Pulmonary artery endothelial cell (primary cell): ENCODE measurements at places on chromosomes 5 and 9. TPM values are rescaled to one million over a fixed set of nuclear protein-coding genes. Genes with fewer than 3 reads are reported as not detected.
A peak's percentile ranks its signal among the peaks of the same experiment; 100 is the strongest.

- no peak for DNase-seq
These were observed 699.9 kb upstream of the MEF2C start for GRCh38 chr5:89582768-89583339.

KCNMB1 gene
- total RNA-seq, result 0.35 and 0.86 TPM in 2 replicates

DNA sequence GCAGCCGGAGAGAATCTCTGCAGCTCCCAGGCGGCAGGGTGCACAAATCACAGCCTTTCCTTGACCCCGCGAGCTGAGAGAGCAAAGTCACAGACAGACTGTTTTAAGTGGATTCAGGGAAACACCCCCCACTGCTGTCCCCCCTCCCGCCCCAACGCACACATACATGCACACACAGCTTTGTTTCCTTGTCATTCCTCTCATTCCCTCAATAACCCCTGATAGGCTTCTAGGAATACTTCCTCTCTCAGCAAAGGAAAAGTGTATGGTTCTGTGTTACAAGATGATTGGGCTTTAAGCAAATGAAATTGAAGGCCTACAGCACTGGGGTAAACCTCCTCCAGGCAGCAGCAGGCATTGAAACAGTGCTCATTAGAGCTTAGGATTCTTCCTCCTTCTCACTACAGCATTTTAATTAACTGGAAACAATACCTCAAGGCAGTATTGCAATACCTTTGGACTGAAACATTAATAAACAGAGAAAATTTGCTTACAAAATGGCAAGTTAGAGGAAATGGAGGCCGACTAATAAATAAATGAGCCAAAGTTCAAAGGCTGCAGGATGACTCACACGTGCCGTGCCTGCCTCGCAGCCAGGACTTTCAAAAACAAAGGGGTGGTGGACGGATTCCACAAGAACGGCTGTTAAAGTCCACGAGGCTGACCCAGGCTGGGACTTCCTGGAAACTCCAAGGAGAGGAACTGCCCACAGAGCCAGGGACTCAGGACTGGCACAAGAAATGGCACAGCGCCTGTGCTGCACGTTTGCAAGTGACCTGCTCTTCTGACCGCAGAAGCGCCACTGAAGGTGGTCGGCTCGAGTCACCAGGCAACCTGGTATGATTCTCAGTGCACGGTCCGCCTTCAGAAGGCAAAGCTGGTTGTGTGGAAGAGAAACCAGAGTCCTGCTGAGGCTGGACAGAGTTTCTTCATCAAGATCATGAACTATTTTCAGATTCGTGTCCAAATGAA is 236.2 kb downstream of the SYK start:
- peak; percentile 73 for DNase-seq

SLC36A2 gene
- not detected in 2 replicates for total RNA-seq

- DNase-seq, result no peak
These were observed 892.7 kb downstream of the TLE1 start for GRCh38 chr9:80796632-80797031.

GRCh38 chr5:157085930-157086329 is 22.9 kb downstream of the HAVCR2 start:
- no peak for DNase-seq

DNA sequence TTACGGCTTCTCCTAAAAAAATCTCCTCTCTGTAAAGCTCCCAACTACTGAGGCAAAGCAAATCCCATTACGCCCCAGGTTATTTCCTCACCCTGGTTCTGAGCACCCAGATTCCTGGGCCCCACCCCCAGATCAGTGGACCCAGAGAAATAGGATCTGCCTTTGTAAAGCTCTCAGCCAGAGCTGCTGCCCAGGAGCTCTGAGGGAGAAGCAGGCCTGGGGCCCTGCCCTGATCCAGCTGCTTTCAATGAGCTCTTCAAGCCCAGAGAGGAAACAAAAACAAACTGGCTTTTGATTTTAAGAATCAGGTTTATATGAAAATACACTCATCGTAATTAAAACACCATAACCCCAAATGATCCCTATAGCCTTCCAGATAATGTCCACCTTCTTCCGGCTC is 124.5 kb downstream of the C5orf15 start:
- no peak for DNase-seq

DNA sequence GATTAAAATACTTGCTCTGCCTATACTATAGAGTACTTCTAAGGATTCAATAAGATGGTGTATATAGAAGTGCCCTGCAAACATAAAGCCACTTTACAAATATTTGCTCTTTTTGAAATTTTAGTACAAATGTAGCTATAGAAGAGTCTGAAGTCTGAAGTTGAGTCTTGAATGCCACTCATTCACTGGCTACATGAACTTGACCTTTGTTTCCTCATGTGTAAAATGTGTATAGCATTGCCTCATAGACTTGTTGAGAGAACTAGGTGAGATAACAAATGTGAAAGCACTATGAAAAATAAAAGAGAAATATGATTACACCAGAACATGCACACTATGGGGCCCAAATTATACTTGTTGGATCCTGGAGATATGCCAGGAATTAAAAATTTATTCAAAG is 244.7 kb downstream of the SEC61B start:
- no peak for DNase-seq

MSMP gene
- 8.5 and 23.2 TPM in 2 replicates for total RNA-seq

GRCh38 chr5:108925073-108925472 is 177.4 kb downstream of the FER start:
- no peak for DNase-seq

- peak; percentile 13 for DNase-seq
These were observed 69.9 kb downstream of the MAMDC2 start for GRCh38 chr9:70113403-70114022.

DNA sequence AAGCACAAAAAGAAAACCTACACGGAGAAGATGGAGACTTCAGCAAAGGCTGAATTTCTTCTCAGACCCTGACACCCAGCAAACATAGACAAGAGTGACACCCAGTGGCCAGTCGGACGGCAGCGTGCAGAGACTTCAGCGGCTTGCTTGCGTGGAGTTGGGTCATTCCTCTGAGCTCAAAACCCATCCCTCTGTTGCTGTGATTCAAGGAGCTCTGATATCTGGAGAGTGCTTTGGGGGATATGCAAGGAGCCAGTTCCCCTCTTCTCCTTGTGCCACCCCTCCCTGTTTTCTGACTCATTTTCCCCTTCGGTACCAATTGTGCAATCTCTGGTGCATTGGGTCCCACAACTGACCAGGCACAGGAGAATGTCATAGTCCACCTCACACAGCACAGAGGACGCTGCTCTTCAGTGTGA is 27.5 kb downstream of the SH3TC2 start:
- DNase-seq, result peak; percentile 40

DNA sequence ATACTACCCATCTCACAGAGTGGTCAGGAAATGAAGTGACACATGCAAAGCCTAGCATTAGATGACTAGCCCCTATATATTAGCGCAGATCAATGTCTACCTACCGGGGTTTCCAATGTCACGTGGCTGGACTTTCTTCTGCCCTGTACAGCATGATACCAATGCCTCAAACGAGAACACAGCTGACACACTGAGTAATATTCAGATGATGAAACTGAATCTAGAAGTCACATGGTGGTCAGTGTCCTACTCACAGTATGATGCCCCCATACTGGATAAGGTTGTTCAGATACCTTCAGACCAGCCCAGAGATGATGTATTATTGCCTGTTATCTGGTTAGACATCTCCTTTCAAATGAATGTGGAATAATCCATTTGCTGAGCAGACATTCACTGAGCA is 71.1 kb upstream of the FRRS1L start:
- no peak for DNase-seq

DNA sequence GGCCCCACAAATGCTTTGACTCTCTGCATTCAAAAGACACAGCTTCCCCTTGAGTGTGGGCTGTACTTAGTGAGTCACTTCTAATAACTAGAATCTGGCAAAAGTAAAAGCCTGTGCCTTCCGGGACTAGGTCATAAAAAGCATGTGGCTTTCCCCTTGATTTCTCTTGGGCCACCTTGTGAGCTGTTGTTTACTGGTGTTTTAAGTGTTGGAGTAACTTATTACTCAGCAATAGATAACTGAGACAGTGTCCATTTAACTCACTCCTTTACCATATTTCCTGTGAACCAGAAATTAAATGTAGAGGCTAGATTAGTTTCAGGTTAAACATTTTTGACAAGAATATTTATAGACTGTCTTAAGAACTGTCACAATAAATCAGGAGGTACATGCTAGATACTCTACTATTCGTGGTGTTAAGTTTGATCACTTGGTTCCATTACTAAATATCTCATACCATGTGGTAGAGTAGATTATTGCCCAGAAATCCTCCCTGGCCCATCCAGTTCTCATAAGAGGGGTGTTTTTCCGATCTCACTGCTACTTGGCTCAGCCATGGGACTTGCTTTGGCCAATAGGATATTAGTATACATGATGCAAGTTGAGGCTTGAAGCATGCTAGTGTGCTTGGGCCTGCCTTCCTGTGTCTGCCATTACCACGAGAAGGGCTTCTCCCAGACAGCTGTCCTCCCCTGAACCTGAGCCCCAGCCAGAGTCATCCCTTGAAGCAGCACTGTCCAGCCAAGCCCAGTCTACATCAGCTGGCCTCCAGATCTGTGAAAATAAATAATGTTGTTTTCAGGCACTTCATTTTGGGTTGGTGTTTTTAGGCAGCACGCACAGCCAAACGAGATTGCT is 10.4 kb upstream of the CMBL start:
- DNase-seq, result no peak

DNA sequence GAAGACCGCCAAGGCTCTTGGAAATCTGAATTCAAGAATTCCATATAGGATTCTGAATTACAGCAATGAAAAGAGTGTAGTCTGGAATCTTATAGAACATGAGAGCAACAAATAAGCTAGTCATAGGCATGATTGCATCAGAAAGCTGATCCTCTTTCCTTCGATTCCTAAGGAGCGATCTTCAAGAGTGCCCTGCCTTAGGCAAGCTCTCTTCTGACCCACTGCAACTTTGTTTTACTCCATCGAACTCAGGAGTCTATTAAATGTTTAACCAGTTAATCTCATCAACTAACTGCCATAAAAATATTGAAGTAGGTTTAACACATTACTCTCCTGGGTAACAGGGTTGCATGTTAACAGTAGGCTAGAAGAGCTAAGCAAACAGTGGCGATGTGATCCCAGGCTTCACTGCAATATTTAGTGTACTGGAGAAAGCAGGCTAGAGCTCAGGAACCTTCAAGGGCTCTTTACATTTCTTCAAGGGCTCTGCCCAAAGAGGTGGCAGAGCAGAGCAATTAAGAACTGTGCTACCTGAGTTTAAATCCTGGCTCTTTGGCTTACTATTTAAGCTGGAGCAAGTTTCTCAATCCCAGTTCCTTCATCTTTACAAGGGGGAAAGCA is 146.3 kb downstream of the RORB start:
- DNase-seq, result no peak

MELK gene
- 28.6 and 49.0 TPM in 2 replicates for total RNA-seq

IL31RA gene
- total RNA-seq, result 0.21 and 0.73 TPM in 2 replicates

- DNase-seq, result no peak
These were observed 7.6 kb downstream of the SHB start for GRCh38 chr9:38061326-38061977.

MGAT4B gene
- total RNA-seq, result 138 and 185 TPM in 2 replicates

DNA sequence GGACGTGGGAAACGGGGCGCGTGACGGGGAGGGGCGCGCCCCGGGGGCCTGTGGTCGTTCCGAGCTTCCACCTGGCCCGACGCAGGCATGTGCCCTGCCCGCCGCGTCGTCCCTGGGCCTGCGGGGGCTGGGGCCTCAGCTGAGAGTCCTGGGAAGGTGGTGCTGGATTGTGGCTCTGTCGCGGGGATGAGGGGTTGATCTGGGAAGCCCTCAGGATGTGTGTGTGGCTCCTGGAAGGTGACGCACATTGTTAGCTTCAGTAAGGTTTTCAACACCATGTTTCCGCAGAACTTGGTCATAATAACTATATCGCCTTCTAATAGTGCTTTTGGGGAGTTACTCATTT is 589.1 kb downstream of the MTRR start:
- no peak for DNase-seq

AGXT2 gene
- not detected in 2 replicates for total RNA-seq

DNA sequence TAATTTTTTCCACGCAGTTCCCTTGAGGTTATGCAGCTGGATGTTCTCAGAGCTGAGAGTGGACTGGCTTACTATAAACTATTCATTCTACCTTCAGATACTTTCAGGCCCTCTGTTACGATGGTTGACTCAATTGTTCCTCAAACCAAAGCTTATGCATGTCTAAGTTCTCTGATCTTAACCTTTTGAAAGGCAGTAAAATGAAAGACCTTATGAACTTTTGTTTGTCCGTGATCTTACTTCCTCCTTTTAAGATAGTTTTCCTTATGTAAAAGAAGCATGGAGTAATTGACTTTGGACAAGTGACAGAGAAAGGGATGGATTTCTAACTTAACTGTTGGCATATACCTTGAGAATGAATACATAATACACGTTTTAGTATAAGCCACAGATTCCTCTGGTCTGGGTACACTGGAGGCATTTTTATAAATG is 575.7 kb downstream of the PDE4D start:
- DNase-seq, result no peak

GRCh38 chr9:20373263-20373662 is 249.0 kb downstream of the MLLT3 start:
- DNase-seq, result no peak

DNA sequence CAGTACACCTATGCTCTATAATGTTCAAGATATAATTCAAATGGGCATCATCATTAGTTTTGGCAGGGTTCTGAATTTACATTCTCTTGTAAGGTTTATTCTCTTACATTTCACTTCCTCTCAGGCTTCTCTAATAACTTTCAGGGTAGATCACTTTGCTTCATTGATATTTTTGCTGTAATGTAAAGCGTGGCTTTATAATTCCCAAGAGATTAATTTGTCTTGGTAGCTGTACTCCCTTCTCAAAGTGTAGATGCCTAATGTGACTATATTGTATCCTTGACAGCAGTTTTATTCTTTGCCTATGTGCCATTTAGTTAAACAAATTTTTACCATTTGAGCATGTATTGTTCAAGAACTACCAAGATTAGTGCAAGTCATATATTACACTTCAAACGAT is 889.1 kb downstream of the TAF11L14 start:
- no peak for DNase-seq

FOXD4 gene
- 0.13 and 0.14 TPM in 2 replicates for total RNA-seq

INSL6 gene
- total RNA-seq, result not detected in 2 replicates

DNA sequence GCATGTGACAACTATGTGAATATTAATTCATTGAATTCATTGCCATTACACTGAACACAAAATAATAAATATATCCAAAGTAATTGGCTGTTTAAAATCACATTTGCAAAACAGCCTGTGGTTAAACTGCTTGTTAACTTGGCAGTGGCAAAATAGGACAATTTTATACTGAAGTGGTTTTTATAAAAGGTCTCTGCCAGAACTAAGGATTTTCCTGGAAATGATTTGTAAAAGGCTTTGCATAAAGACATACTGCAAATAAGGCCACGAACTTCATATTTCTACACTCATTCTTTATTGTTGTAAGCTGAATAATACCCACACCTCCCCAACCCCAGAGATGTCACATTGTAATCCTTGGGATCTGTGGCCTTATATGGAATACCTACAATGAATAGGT is 370.3 kb upstream of the RGMB start:
- DNase-seq, result no peak
